GF-D8 (cell line): ENCODE measurements at places on chromosomes 5 and 9.

DNA sequence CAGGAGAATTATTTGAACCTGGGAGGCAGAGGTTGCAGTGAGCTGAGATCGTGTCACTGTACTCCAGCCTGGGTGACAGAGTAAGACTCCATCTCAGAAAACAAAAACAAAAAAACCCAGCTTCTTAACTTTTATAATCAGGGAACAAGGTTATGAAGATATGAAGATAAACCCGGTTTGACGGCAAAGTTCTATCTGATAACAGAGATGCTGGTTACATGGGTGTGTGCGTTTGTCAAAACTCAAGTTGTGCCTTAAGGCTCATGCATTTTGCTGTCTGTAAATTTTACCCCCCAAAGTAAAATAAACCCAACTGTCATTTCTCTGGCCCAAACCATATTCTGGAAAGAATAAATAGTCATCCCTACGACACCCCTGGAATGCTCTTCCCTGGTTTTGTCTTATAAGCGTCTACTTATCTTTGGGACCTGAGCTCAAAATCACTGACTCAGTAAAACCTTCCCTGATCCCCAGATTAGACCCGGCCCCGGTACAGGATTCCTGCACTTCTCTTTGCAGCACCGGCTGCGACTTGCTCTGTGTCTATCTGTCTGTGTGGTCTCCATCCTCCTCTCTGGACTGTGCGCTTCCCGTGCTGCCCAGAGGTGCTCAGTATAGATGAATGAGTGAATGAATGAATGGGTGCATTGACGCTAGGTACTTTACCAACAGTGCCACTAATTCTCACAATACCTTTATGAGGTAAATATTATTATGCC is 172.2 kb downstream of the DAB2IP start:
- DNase-seq, result no peak

- DNase-seq, result no peak
Measured at GRCh38 chr9:135903358-135903656, 4.0 kb downstream of the CAMSAP1 start.

GRCh38 chr9:76302543-76302942 is 91.7 kb downstream of the RFK start:
- no peak for DNase-seq

DNA sequence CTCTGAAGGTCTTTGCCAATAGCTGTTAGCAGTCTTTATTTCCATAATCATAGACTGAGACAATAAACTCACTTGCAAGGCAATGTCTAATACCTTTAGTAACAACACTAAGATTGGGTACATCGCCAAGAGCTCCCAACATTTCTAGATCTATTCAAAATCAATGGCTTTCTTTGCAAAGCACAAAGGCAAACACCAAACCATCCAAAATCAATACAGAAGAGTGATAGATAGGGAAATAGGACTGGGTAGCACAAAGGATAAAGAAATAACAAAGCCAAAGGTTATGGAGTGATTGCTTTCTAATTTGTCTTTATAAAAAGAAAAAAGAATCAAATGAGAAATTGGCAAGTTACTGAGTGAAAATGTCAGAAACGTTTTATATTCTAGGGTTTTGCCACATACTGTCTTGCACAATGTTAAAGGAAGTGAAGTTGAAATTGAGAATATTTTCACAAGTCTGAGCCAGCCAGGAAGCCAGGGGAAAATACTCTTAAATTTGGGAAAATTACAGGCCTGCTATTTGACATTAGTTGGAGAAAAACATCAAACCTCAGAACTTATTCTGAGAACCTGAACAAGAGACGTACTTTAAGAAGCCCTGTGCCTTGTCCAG is 53.3 kb upstream of the LHFPL2 start:
- DNase-seq, result no peak

GRCh38 chr5:7897014-7897600 is 28.2 kb downstream of the MTRR start:
- DNase-seq, result no peak

DNA sequence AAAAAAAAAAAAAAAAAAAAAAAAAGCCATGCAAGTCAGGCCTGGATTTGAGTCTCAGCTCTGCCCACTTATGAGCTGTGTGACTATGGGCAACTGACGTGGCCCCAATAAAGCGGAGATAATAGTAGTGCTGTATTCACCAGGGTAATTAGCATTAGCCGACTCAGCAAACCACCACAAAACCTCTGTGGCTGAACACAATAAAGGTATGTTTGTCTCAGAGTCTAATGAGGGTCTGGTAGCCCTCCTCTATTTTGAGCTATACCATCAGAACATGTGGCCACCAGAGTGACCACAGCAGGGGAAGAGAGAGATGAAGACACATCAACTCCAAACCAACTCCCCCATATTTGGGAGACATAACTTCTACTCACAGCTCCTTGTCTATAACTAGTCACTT is 15.9 kb downstream of the SWI5 start:
- DNase-seq, result no peak
